Inflammatory macrophage (primary cell): ENCODE measurements at places on chromosomes 2 and 18.

GRCh38 chr2:126392889-126393288 lies 263.1 kb upstream of the GYPC start:
- DNase-seq: no peak

DNA sequence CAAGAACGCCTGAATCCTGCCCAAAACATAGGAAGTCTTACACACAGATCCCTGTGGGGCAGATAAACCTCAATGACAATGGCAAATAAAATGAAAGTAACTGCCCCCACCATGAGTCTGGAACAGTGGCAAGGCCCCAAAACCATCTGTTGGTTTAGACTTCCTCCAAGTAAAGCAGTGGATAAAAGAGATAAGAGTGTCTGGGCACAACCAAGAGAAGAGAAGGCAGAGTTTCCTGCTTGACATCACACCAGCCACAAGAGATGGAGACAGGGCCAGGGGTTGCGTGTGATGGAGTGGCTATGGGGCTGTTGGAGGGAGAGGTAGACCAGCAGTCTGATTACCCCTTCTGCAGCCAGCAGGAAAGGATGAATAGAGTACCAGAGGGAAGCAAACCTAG lies 212.1 kb upstream of the POU3F3 start:
- DNase-seq: no peak

DNA sequence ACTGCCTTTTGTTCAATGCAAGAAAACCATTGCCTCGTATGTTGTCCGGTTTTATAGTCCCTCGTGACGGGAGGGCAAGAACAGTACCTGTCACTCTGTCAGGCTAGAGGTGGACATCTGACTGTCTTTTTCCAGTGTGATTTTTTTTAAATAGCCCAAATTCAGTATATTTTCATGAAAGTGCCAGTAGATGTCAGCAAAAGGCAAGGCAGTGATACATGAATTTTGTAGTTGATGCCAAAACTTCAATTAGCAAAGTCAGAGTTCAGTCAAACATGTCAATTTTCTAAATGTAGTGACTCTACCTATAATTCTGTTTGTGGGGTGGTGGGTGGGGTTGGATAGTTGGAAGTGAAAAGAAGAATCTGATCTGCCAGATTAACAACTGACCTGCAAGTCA lies 296.0 kb upstream of the MC4R start:
- DNase-seq: no peak

DNA sequence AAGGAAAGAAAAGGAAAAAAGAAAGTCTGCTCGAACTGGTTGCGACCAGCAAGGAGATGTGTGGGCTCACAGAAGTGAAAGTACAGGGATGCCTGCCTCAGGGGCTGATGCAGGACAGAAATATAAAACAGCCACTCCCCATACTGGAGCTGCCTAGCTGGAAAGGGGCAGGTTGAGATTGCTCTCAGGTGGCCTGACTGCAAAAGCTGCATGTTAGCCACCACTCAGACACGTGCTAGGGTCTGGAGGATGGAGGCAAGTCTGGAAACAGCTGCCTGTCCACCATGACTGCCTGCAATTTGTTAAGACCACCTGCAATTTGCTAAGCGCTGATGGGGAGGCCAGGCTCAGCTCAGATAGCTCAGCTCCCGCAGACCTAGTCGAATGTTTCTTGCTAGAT lies 17.9 kb downstream of the B3GNT7 start:
- DNase-seq: no peak
